SK-N-DZ (cell line): ENCODE measurements at places on chromosomes 4 and X.
A peak's percentile ranks its signal among the peaks of the same experiment; 100 is the strongest.

GRCh38 chr4:76813070-76813469, 84.9 kb downstream of the SOWAHB start:
- no peak for DNase-seq

DNA sequence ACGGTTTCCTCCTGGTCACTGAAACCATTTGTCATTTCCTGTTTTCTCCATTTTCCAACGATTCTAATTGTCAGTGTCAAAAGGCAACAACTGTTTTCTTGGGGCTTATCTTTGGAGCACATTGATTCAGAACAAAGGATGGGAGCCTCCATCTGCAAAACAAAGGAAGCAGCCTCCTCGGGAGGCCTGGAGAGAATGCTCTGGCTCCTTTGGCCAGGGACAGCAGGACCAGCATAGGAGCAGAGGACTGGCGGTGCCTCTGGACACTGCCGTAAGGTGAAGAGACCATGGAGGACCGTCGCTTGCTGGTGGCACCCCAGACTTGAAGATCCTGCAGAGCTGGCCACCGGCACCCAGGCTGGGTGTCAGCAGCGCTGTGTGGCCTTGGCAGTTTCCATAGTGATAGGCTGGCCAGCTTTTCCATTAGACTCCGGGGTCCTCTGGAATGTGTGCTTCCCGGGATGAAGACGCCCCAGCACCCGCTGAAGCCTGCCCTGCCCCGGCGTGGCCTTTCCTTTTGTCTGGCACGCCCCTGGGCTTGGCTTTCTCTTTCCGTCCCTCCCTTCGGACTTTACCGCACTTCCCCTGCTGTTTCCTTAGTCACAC, 61.1 kb upstream of the MTM1 start:
- no peak for DNase-seq

DNA sequence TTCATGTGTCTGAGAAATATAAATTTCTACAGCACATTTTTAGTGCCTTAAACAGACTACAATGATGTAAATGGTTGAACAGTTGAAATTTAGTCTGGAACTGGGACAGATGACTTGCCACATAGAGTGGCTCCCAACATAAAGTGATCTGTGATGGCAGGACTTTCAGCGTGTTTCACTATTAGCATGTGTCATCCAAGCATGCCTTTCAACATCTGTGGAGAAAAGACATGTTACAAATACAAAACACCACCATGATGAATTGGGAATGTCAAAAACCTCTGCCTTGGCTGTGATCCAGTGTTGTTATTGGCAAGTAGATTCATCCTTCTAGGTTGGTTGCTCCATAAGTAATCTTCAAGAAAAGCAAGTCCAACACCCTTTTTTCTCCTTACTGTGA, 348.7 kb downstream of the MAPK10 start:
- DNase-seq: no peak

- DNase-seq: no peak
These were observed 67.1 kb downstream of the LRP2BP start for GRCh38 chr4:185328586-185328985.

- no peak for DNase-seq
These were observed 4.4 kb upstream of the PRKX start for GRCh38 chrX:3717742-3718420.

DNA sequence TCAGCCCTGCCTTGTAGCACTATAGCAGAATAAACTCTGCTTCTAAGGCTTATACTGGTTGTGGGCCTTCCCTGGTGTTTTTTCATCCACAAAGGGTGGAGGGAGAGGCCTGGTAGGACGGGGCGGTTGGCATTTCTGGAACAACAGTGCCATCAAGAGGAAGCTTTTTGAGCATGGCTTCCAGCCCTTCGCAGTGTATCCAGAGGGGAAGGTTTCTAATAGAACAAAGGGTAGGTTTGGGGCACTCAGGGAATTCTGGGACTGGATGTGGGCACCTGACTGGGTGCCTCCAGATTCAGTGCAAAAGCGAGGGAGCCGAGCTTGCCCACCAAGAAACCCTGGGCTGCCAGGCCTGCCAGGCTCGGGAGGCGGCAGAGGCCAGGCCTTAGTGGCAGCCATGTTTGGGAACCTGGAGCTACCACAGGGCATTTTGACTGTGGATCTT, 229.6 kb upstream of the AGTR2 start:
- peak; percentile 73 for DNase-seq

DNA sequence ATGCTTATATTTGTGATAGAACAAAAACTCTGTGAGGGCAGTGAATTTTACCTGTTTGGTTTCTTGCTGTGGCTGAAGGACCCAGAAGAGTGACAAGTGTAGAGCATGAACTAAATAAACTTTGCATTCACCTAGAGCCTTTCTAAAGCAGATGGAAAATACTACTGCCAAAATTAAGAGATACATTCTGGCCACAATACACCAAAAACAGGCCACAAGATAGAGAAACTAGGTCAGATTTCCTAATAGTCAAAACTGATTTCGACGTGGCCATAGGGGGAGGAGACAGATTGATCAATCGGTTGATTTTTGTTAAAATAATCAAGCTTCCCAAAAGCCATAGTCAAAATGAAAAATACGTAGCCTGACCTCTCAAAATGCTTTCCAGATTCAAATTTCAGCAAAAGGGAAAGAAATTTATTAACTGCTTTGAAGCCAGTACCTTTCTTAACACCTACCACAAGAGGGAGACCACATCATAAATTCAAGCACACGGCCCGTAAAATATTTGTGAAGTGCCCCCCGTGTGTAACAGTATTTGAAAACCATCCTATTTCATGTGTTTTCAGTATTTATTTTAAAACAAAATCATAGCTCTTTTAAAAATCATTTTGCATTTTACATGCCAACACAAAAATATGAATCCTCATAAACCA, 132.4 kb downstream of the CORIN start:
- peak; percentile 53 for DNase-seq

GRCh38 chr4:31362756-31363155, 642.6 kb downstream of the PCDH7 start:
- no peak for DNase-seq

- no peak for DNase-seq
These were observed 79.9 kb downstream of the CHST7 start for GRCh38 chrX:46653482-46653881.

GRCh38 chrX:141815904-141816303, 22.2 kb upstream of the MAGEC3 start:
- no peak for DNase-seq

DNA sequence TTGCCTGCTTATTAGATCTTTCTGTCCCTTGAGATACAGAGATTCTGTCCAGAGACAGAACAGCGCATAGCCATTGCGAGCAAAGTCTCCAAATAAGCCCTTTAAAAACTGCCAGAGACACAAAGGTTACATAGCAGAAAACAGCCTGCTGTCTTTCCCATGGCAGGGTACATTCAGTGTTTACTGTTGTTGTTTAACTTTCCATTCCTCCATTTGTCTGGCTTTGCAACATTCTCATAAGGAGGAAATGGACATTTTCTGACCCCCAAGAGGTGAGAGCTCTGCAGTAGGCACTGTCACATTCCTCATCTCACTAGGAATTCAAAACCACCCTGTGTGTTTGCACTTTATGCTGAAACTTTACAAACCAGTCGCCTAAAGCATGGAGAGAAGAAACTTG, 48.3 kb downstream of the PDE5A start:
- no peak for DNase-seq

- no peak for DNase-seq
These were observed 62.3 kb upstream of the ADAMTS3 start for GRCh38 chr4:72631296-72631695.

DNA sequence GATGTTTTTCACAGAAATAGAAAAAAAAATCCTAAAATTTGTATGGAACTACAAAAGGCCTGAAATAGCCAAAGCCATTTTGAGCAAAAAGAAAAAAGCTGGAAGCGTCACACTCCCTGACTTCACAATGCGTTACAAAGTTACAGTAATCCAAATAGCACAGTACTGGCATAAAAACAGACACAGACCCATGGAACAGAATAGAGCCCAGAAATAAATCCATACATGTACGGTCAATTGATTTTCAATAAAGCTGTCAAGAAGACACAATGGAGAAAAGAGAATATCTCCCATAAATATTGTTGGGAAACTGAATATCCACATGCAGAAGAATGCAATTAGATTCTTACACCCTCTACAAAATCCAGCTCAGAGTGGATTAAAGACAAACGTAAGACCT, 208.2 kb downstream of the AFAP1 start:
- DNase-seq: no peak

- no peak for DNase-seq
These were observed 99.6 kb downstream of the CFAP47 start for GRCh38 chrX:36019125-36019524.
